ENCODE measurements at places on chromosomes 12 and 14. TPM values are rescaled to one million over a fixed set of nuclear protein-coding genes. Genes with fewer than 3 reads are reported as not detected.

DNA sequence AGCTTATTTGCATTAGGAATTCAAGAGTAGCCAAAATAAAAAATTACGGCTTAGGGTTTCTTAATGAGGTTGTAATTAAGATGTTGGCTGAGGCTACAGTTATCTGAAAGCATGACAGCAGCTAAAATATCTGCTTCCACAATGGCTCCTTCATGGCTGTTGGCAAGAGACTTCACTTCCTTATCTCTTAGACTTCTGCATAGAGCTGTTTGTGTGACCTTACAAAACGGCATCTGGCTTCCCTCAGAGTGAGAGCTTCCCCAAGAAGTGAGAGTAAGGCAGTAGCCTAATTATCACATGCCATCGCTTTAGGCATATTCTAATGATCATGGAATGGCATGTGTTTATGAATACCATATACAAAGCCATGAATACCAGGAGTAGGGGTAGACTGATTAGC lies 57.6 kb downstream of the CCDC59 start:
- DNase-seq = no peak

GRCh38 chr12:57865084-57865751 lies 18.7 kb upstream of the CTDSP2 start:
- DNase-seq = peak; percentile 91

DNA sequence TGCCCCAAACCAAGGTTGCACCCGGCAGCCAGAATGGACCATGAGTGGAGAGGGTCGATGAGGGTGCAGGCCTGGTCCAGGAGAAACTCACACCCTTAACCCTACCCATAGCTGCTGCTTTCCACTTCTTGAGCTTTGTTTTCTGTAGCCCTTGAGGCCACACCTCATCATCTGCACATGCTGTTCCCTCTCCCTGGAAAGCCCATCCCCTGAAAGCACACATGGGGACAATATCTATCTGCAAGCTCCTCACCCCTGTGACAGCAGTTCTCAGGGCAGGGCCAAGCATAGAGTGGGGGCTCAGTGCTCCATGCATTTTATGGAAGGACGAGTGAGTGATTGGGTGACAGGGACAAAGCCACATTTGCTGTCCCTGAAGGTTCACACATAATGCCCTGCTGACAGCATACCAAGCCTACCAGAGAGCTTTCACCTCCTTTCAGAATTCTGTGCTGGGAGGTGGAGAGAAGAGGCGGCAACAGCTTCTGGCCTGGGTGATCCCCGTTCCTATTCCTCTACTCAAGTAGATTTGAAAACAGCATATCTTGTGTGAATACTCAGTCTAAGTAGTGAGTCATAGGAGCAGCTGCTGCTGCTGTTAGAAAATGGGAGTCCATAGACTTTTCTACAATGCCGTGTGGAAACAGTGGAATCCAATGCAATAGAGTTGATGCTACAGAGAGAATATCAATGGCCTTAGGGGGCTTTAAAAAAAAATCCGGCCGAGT lies 44.6 kb downstream of the SRGAP1 start:
- no peak for DNase-seq

DNA sequence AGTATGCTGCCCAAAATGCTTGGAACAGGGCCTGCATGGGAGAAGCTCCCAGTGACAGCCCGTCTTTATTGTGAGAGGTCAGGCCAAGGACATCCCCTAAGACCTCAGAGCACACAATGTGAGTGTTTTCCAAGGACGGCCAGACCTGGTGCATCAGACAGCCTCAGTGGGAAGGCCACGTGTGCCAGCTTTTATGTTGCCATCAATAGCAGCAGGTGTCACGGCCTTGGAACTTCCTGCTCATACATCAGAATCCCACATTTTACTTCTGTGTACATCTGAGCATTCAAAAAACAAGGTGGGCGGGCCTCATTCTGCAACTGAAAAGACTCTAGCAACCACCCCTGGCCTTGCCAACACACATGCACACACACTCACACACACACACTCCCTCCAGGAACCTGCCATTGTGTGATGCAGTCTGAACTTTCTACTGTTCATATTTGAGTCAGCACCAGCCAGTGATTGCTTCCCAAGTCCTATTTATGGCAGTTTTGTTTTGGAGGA lies 753.1 kb upstream of the TBX3 start:
- no peak for DNase-seq

- DNase-seq = no peak
Measured at GRCh38 chr12:93706824-93707223, 29.6 kb downstream of the CRADD start.

- DNase-seq = no peak
Measured at GRCh38 chr12:123763093-123763492, 992 bp downstream of the DNAH10 start.

DNA sequence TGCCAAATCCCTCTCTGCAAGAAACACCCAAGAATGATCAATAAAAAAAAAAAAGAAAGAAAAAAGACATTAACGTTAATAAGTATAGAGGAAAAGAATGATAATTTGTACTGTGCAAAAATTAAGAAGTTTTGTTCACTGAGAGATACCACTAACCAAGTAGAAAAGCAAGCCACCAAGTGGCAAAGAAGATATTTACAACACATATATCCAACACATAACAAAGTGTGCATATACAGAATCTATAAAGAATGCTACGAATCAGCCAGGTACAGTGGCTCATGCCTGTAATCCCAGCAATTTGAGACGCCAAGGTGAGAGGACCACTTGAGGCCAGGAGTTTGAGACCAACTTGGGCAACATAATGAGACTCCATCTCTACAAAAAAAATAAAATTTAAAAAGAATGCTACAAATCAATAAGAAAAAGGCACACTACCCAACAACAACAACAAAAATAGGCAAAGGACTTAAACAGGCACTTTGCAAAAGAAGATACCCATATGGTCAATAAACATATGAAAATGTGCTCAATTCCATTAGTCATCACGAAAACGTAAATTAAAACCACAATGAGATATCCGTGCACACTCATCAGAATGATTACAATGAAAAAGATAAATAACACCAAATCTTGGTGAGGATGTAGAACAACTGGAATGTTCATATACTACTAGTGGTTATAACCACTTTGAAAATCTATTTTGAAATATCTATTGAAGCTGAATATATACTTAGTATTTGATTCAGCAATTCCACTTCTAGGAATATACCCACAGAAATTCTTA lies 19.8 kb downstream of the GALNT4 start:
- no peak for DNase-seq

DNA sequence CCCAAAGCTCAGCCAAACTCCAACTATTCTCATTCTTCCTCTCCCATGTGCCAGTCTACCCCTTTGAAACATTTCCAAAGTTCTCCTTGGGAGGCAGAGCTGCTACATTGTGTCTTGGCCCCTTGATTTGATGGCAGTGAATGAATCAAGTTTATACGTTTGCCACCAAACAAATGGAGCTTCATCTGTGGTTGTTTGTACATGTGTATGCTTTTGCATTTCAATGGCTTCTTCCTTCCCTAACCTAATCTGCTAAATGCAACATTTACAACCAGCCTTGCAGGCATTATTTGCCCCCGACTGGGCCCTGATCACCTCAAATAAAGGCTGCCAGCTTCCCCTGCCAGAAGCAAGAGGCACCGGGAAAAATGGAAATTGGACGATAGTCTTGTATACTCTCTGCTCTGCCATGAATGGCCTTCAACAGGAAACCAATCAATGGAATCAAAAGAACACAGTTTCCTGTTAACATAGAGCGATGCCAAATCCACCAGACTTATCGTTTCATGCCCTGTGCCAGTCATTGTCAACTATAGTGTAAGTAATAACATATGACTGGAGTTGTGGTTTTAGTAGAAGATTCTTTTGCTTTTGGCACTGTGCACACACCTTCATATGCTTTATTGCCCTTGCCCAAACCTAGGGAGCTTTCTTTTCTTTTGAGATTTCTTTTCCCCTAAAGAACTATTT lies 97.8 kb downstream of the TMEM30B start:
- DNase-seq = no peak

GRCh38 chr12:121331248-121331647 lies 21.0 kb downstream of the ANAPC5 start:
- DNase-seq = no peak

DNA sequence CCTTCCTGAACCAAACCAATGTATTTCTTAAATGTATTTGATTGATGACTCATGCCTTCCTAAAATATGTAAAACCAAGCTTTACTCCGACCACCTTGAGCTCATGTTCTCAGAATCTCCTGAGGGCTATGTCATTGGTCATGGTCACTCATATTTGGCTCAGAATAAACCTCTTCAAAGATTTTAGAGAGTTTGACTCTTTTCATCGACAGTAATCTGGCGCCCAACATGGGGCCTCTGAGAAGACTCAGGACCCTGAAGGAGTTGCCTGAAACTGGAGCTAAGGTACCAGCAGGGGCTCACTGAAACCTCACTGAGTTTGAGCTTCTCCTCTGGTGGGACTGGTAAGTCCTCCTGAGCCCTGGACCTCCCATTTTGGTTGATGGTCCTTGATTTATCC lies 17.2 kb upstream of the PSMC1 start:
- no peak for DNase-seq

- no peak for DNase-seq
Measured at GRCh38 chr12:19967001-19967400, 401.3 kb upstream of the PDE3A start.

GRCh38 chr14:58640959-58641358 lies 3.2 kb downstream of the DACT1 start:
- no peak for DNase-seq

DNA sequence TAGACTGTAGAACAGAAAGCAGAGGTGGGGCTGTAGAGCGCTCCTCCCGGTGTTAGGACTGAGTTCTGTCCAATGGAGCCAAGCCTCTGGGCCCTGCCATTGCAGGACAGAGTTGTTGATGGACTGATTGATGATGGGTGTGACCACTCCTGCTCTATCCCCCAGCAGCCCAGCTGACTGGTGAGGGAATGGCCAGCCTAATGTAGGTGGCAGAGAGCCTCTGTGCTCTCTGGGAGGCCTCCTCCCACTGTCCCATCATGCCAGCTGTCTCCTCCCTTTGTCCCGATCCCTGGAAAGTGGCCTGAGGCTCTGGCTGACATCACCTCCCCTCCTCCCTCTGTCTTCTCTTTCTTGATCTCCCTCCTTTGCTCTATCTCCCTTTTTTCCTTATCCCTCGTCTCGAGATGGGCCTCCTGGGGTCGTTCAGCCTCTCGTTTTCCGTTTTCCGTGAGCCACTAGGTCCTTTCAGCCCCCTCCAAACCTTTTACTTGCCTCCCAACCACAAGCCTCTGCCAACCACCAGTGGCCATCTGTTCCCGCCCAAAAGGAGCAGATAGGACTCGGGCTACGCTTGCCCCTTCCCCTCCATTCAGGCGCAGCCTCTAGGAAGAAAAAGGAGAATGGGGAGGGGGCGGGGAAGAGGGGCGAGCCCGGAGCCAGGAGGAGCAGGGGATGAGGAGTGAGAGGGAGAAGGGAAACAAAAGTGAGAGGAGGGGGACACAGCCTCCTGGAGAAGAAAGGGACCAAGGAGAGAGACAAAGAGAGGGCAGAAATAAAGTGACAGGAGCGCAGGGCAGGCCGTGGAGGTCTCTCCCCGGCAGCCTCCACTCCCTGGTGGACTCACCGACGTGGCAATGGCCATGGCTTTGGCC lies 572 bp downstream of the EFS start:
- DNase-seq = no peak

- peak; percentile 73 for DNase-seq
Measured at GRCh38 chr14:105177082-105177481, 4.0 kb downstream of the NUDT14 start.

- no peak for DNase-seq
Measured at GRCh38 chr14:104187931-104188726, 49.7 kb downstream of the KIF26A start.

DNA sequence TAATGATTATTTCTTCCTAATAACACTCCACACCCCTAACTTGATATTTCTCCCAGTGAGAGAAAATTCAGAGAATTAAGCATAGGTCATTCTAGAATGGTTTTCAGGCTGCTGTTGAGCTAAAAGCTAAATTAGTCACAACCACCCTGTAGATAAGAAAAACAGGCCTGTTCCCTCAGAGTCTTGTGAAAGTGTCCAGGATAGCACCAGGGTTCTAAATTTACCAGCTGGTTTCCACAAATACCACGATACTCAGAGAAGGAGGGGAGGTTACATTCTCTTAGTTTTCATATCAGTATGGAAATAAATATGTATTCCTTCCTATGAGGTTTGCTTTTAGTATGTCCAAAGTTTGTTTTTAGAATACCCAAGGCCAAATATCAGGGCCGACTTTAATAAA lies 66.0 kb upstream of the YARS2 start:
- DNase-seq = no peak

GRCh38 chr14:68583548-68584280 lies 209.2 kb downstream of the ZFP36L1 start:
- peak; percentile 86 for DNase-seq

DNA sequence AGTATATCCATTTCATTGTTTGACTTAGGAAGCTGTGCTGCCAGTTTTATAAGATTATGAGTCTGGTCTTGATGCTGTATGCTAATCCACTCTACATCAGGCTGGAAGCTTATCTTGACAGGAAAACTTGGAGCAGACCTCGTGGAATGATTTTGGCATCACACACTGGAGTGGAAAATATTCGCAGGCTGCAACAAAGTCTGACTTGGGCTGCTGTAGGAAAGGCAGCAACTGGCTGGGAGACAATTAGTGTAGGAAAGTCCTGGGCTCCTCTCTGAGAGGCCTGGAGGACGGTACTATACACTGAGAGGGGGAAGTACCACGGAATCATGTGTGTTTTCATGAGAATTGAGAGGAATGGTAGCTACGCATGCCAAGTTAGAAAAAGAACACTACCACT lies 383.7 kb downstream of the ETNK1 start:
- no peak for DNase-seq

DNA sequence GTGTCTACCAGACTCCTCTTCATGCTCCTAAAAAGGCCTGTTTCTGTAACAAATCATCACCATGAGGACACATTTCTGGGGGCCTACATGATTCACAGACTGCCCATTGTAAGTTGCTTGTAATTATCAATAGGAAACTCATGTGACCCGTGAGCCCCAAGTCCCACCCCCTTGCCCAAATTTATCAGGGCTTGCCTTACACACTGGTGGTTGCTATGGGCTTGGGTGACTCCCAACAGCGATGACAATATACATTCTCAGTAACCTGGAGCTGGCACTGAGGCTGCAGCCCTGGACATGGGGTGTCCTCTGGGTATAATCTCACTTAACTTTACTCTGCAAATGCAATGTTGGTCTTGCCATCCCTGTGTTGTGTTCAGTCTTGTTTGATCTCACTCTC lies 149.2 kb downstream of the NRXN3 start:
- DNase-seq = no peak

Gene HVCN1
- 8.9 TPM for total RNA-seq

Gene INHBC
- 0.18 TPM for total RNA-seq

Gene SLC38A4
- 12.8 TPM for total RNA-seq

Gene C12orf54
- total RNA-seq = not detected

Gene AMN
- not detected for total RNA-seq

Gene TNS2
- 39.4 TPM for total RNA-seq

Gene CLEC6A
- total RNA-seq = not detected

Gene ZFHX2
- 2.9 TPM for total RNA-seq

Gene IL26
- total RNA-seq = not detected

Gene ABCC9
- total RNA-seq = 90.5 TPM
